Retinal pigment epithelial cell (primary cell): ENCODE measurements at places on chromosomes 7 and 10.

- no peak for DNase-seq
These were observed 404.7 kb downstream of the ARL4A start for GRCh38 chr7:13091974-13092707.

DNA sequence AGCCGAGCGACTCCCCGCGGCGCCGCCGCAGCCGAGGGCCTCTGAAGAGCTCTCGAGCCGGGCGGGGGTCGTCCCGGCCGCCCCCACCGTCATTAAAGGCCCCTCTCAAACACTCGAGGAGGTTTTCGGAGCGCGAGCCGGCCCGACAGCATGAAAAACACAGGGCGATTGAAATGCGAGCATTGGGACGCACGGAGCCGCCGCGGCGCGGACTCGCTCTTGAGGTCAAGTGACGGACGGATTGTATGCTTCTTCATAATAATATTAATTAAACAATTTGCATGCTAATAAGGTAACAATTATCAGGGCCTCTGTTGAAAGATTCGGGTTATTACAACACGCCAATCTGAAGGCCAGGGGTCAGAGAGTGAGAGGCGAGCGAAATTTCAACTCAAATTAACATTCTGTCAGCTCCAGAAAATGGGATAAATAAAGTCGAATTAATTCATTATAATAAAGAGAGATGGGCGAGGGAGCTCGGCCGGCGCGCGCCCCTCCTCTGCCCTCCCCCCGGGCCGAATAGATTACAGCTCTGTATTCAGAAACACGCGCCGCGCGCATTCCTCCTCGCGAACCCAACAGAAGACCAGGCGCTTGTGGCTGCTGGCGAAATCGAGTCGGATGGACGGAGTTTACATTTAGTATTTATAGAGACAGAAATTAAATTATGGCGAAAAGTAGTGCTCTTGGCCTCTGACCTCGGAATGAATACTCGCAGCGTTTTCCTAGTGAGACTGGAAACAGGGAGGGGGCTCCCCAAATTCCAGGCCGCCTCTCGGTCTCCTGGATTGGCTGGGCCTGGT lies 2.1 kb upstream of the UNCX start:
- DNase-seq = no peak

GRCh38 chr10:77586719-77587415 lies 50.7 kb downstream of the KCNMA1 start:
- peak; percentile 53 for DNase-seq

GRCh38 chr10:6279540-6280267 lies 77.0 kb downstream of the PFKFB3 start:
- peak; percentile 66 for DNase-seq

DNA sequence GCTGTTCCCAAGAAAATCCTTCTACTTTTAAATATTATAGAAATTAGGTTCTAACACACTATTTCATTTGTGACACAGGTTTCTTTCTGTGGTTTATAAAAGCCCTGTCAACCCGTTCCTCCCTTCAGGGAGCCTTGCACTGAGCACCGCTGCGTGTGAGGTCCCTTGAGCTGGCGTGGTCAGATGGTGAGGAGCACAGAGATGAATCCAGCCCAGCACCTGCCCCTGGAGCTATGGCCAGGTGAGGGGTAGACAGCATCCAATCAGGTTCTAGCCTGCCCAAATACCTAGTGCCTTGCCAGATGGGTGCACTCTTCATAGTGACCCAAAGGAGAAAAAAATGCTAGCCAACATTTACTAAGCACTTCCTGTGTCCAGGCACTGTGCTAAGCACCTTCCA lies 15.7 kb downstream of the ZCCHC24 start:
- DNase-seq = no peak
